NCI-H1105 treated with DMSO at 0.1 percent for 48 hours (cell line): ENCODE measurements at places on chromosomes 12 and 14.

DNA sequence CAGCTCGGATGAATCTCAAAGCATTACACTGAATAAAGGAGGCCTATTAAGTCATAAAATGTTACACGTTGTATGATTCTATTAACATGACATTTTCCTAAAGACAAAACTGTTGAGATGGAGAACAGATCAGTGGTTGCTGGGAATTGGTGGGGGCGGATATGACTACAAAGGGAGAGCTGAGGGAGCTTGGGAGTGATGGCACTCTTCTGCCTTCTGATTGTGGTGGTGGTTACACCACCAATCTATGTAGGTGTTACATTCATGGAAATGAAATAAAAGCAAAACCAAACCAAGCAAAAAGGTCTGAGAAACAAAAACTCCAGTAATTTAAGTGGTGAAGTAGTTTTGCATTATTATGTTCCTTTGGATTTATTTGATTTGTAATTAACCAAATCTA lies 16.4 kb upstream of the EVL start:
- DNase-seq = no peak

DNA sequence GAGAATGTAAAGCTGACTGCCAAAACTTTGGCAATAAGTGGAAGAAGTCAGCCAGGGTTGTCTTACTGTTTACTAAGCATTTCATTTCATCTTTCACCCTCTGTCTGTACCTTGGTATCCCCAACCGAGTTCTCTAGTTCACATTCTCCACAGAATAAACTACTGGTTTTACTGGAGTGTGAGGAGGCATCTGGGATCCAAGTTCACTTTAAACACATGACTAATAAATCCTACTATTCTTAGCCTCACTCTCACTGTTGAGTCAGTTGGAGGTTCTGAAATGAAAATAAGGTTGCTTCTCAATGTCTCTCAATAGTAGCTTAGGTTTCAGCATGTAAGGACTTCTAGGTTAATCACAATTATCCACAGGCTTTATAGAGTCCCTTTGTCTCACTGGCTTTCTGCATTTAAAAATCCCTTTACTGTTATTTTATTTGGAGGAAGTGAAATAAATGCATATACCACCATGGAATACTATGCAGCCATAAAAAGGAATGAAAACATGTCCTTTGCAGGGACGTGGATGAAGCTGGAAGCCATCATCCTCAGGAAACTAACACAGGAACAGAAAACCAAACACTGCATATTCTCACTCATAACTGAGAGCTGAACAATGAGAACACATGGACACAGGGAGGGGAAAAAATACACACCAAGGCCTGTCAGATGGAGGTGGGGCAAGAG lies 95.8 kb downstream of the EPS8 start:
- no peak for DNase-seq

DNA sequence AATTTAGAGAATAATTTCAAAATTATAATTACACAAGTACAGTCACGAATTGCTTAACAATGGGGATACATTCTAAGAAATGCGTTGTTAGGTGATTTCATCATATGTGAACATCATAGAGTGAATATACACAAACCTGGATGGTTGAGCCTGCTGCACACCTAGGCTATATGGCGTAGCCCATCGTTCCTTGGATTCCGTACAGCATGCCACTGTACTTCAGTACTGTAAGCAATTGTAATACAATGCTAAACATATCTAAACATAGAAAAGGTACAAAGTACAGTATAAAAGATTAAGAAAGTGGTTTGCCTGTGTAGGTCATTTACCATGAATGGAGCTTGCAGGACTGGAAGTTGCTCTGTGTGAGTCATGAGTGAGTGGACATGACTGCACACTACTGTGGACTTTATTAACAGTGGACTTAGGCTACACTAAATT lies 286.2 kb downstream of the CACNA1C start:
- no peak for DNase-seq

DNA sequence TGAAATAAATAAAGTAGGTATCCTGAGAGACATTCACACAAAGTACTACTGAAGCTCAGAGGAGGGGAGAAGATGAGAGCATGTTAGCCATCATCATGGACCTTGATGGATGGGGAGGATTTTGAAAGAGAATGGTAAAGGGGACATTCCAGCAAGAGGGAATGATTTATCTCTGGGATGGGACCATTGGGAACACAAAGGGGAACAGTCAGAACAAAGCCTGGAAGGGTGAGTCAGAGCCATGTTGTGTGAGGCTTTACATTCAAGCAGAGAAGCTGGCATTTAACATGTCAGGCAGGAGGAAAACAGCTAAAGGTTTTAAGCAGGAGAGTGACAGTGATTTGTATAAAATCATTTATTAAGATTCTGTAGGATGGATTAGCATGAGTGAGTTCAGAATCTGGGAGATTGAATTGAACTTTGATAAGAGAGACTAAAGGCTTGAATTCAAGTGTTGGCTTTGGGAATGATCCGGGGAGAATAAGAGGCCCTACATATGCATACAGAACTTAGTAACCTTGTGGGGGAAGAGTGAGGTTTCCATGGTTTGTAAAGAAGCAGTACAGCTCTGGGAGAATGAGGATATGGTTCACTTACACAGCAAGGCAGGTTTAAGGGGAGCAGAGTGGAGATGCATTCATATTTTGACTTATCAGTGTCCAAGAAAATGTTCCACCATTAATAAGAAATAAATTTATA lies 174.4 kb downstream of the SYT10 start:
- no peak for DNase-seq

DNA sequence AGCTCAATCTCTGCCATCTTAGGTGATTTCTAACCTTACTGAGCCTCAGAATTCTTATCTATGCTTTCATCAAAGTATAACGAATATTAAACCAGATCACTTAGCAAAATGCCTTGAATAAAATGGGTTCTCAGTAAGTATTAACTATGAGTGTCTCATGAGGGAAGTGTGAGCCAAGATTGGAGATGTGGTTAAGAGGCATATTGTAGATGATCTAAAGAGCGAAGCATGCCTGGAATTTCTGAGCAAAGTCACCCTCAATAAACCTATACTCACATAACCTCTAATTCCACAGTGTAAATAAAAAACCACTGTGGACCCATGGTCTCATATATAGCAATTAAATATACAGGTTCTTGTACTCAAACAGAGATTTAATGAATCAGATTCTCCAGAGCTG lies 193.1 kb upstream of the FSCB start:
- DNase-seq = no peak

- no peak for DNase-seq
Observed at GRCh38 chr12:5022025-5022424, 21.7 kb upstream of the KCNA5 start.

DNA sequence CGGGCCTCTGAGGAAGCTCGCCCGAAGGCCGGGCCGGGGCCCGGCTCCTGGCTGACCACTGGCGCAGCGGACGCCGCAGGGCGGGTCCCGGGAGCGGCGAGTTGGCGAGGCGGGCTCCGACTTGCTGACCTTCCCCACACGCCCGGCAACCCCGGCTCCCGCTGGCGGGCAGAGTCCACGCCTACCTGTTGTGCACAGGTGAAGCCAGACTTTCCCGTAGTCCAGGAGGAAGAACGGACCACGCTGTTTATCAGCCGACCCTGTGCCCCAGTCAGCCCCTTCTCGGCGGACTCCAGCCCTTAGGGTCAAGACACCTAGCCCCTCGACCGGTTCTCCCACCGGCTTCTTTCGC lies 407 bp downstream of the HEATR5A start:
- DNase-seq = peak; percentile 56

DNA sequence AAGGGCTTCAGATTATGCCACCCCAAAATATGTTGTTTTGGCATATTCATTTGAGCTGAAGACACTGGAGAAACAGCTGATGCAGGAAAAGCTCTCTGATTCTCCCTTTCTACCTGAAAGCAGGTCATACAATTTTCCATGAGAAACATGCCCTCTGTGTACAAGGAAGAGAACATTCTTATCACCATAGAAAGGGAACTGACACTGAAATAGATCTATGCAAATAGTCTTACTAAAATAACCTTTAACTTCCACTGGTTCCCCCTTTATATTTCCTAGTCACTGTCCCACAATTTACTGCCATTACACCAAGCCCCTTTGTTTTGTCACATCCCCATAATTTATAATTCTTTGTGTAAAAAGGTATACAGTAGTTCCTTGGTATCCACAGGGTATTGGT lies 9.6 kb upstream of the PHC1 start:
- DNase-seq = no peak

DNA sequence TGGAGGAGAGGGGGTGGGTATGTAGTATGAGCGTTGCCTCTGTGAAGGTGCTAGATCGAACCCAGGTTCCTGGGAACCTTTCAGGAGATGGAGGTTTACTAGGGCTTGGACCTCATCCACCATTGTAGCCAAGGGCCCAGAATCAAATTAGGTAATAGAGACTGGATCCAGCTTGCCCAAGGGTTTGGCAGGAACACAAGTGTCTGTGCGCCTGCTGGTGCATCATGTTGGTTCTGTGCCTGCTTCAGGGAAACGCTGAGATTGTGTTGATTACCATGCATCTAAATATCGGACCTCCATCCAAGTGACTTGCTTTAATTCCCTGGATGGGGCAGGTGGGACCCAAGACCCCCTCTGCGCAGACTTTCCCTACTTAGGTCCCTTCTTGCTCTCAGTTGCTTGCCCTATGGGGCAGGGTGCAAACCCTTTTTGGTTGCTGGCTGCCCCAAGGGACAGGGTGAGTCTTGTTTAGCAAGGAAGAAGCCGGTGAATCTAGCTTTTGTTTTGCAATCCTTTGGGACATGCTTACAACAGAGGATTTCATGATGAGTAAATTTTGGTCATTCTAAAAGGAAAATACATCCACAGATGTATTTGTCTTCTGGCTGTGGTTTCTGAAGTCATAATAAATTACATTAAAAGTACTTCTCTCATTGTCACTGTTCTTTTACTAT lies 189.8 kb upstream of the PRICKLE1 start:
- DNase-seq = no peak

DNA sequence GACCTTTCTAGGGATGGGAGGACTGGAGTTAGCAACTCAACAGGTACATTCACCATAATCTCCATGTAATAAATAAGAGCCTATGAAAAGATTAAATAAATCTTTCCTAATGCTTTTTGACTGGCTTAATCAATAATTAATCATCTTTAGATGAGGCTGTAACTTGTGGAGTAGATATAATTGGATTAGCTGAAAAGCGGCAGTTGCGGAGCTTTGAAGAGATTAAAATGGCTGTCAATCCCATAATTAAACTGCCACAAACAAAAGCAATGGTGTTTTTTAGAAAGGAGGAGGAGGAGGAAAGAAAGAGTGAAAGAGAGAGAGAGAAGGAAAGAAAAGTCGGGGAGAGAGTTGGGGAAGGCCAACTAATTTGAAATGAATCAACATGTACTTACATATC lies 70.7 kb upstream of the TMEM263 start:
- no peak for DNase-seq

DNA sequence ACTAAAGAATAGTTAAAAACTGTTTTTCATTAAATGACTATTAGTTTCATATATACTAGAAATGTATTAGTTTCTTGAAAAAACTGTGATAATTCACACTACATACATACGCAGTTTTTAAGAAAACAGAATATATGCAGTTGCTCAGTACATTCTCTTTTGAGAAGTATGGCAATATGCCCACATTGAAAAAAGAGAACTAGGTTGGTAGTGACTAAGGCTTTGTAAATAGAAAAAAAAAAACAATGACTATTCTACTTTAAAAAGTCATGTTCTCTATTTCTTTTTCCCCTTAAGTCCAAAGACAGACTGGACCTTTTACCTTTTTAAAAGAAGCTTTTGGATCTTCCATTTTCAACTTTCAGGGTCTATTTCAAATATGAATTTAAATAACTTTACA lies 25.0 kb downstream of the SNX6 start:
- DNase-seq = no peak

- DNase-seq = no peak
Observed at GRCh38 chr12:29041621-29042020, 107.5 kb upstream of the FAR2 start.

GRCh38 chr12:6925239-6925539 lies 2.6 kb upstream of the ATN1 start:
- no peak for DNase-seq

- DNase-seq = no peak
Observed at GRCh38 chr14:74655599-74656395, 43.8 kb upstream of the LTBP2 start.

GRCh38 chr12:57611827-57612710 lies 834 bp downstream of the ARHGEF25 start:
- DNase-seq = no peak

GRCh38 chr12:62468397-62468796 lies 1.8 kb downstream of the MON2 start:
- no peak for DNase-seq
